ENCODE measurements at places on chromosomes 6 and 20.

GRCh38 chr6:19356692-19357091, 480.5 kb upstream of the ID4 start:
- no peak for DNase-seq

- no peak for DNase-seq
Observed at GRCh38 chr6:160070427-160070826, 51.2 kb upstream of the SLC22A1 start.

GRCh38 chr6:110266996-110267395, 86.8 kb downstream of the CDC40 start:
- DNase-seq = no peak

- no peak for DNase-seq
Observed at GRCh38 chr20:38228436-38228835, 32.1 kb downstream of the KIAA1755 start.

DNA sequence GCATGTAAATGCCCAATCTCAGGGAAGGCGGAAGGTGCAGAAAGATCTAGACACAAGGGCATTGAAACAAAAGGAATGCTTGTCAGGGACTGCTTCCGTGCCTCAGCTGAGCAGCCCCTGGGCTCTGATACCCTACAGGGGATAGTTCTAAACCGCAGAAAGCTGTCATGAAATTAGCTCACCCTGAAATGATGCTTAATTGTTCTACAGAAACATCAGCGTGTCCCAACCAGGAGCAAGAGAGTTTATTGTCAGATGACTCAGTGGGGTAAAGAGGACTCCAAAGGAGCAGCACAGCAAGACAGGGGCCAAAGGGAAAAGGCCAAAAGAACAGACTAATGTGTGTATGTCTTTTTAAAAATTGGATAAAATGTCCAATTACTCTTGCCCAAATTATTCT, 258.4 kb upstream of the JARID2 start:
- no peak for DNase-seq

DNA sequence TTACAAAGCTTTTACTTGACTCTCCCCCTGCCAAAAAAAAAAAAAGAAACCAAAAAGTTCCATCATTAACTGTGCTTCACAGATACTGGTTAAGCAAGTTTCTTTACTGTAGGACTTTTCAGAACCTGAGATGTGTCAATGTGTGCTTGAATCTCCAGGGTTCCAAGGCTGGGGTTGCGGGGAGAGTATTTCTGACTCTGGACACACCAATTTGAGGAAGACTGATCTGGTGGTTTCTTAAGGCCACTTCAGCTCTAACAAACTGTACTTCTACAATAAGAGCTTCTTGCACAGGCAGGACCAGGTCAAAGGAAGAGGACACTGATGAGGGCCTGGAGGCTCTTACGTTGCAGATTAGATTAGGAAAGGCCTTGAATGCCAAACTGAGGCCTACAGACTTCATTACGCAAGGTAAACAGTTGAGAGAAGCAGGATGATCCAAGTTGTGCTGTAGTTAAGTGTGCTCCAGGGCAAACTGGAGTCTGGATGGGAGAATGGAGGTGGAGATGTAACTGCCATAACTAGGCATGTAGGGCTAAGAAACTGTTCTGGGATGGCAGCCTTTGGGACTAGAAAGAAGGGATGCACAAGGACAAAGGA, 24.4 kb downstream of the COMMD7 start:
- no peak for DNase-seq

DNA sequence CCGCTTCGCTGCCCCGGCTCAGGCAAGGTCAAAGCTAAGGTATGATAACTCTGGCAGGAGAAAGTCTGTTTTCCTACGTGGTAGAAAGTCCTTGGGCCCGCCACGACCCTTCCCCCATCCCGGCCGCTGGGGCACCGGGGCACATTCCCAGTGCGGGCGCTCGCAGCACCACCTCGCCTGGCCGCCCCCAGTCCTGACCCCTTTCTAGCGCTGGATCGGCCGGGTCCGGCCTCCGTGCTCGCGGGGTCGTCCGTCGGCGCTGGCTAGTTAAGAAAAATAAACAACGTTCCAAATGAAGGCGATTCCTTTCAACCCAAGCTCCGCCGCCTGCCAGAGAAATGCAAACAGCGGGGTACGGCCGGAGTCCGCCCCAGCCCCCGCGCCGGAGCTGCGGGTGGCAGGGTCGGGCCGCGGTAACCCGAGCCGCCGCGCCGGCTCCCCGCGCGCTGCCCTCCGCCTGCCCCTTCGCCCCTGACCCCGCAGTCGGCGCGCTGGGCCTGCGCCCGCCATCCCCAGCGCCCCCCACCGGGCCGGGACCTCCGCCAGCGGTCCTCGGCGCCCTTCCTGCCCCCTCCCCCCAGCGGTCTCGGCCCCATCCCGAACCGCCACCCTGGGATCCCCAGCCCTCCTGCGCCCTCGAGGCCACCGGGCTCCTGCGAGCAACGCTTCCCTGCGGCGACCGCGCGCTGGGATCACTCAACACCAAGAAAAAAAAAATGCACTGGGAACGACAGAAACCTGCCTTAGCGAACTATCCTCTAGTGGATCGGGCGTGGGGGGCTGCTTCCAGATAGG, 37.6 kb downstream of the NCR2 start:
- DNase-seq = no peak

DNA sequence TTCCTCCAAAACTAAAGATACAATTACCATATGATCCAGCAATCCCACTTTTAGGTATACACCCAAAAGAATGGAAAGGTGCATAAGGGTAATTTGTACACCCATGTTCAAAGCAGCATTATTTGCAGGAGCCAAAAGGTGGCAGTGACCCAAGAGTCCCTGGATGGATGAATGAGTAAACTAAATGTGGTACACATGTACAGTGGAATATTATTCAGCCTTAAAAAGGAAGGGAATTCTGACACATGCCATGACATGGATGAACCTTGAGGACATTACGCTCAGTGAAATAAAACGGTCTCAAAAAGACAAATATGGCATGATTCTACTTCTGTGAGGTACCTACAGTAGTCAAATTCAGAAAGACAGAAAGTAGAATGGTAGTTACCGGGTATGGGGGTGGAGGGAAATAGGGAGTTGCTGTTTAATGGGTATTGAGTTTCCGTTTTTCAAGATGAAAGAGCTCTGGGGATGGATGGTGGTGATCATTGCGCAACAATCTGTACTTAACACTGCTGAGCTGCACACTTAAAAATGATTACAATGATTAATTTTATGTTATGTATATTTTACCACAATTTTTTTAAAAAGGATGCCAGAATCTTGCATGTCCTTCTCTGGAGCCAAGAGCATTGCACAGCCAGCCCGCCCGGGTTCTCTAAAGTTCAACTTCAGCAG, 518.9 kb upstream of the JARID2 start:
- no peak for DNase-seq

GRCh38 chr6:133787859-133788505, 100.9 kb upstream of the TCF21 start:
- DNase-seq = no peak

DNA sequence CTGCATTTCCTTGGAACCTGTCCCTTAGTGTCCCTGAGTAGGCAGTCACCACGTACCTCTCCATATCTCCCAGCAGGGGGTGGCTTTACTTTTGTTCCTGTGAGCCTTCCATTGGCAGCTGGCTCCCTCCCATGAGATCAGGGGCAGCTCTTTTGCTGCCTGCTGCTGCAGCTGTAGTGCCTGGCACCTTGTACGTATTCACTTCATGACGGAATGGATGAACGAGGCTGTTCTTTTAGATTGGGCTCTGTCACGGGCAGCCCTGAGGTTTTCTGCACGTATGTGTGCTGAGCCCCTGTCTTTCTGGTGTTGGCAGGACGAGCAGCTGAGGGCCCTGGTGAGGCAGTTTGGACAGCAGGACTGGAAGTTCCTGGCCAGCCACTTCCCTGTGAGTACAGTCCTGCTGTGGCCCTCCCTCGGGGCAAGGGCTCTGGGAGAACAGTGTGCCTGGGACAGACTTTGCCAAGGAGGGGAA, 14.6 kb downstream of the MYBL2 start:
- DNase-seq = peak; percentile 14

DNA sequence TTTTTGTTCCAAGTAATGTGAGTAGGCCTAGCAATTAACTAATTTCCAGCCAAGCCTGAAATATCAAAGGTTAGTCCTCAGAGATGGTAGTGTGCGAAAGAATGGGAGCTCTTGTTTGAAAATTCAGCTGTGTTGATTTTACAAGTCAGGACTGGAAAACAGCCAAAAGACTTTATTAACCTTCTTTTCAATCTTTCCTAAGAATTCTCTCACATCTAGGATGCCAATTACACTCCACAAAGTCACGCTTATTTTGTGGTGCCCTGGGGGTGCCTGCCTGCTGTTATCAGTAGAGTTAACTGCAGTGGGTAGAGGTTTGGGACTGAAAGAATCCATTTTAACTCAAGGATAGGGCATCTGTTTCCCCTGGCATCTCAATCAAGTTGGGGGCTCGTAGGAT, 30.7 kb upstream of the MAP3K4 start:
- no peak for DNase-seq

DNA sequence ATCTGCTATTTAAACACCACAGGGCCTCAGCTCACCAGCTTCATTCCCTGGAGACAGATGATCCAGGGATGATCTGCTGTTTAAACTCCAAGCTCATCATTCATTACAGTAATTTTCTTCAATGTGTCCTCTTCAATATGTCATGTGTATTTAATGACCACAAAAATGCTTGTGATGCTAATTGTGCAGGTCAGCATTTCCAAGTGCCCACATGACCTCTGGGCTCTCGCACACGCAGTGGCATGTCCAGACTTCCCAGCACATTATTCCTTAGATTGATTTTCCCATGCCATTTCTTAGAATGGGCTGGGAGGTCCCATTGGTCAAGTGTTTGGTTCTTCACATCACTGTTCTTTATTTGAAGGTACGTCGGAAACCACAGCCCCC, 434.4 kb downstream of the HAO1 start:
- no peak for DNase-seq

GRCh38 chr6:7239590-7239948, 73.4 kb downstream of the SSR1 start:
- no peak for DNase-seq

- no peak for DNase-seq
Observed at GRCh38 chr6:48281217-48281616, 170.2 kb upstream of the PTCHD4 start.

DNA sequence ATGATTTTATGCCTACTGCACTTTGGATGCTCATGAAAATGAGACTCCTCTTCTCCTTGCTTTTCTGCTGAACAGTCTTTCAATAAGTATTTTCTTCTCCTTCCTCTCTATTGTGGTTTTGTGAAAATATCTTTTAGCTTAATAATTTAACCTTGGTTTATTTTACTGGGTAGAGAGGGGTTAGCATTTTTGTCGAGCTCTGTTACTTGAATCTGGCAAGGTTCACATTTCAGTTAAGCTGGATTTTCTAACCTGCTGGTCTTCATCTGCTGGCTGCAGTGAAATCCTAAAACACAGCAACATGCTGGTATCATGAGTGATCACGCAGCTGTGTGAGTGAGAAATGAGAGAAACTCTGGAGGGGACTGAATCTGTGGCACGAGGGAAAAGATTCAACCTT, 222.7 kb upstream of the NOX3 start:
- DNase-seq = no peak

DNA sequence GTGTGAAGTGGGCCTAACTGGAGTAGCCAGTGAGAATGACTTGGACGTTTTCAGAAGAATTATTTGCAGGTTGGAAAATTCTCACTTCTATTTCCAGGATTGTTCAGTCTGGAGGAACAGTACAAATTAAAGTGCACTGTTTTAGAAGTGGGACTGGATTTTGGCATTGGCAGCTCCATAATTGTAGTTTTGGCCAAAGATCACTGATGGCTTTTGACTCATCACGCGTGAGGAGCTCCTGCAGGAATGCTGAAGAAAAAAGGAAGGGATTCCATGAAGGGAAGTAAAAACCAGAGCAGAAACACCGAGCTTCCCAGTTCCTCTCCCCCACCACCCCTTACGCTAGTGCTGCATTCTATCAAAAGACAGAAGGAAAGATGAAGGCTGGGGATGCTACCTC, 103.5 kb downstream of the JARID2 start:
- no peak for DNase-seq

- DNase-seq = no peak
Observed at GRCh38 chr20:49916146-49917002, 1.0 kb upstream of the SPATA2 start.

- no peak for DNase-seq
Observed at GRCh38 chr6:54935739-54936138, 89.2 kb downstream of the FAM83B start.

GRCh38 chr20:10893321-10893720, 219.5 kb upstream of the JAG1 start:
- no peak for DNase-seq

Data from DMS79 (cell line).